ENCODE measurements at places on chromosomes 16 and 17.

DNA sequence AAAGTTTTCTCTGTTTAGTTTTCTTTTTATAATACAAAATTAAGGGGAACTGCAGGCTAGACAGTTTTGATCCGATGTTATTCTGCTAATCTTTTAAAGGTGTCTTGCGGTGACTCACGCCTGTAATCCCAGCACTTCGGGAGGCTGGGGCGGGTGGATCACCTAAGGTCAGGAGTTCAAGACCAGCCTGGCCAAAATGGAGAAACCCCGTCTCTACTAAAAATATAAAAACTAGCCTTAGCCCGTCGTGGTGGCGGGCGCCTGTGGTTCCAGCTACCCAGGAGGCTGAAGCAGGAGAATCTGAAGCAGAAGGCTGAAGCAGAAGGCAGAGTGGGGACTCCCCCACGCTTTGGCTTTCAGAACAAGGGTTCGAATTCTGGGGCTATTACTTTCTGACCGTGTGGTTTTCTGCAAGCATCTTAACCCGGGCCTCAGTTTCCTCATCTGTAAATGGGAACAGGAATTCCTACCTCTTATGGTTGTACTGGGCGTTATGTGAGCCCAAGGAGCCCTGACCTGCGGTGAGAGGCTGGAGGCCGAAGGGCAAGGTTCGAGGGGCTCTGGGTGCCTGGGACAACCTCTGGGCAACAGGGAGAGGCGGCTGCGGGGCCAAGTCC is 1.2 kb upstream of the KATNB1 start:
- no peak for DNase-seq

DNA sequence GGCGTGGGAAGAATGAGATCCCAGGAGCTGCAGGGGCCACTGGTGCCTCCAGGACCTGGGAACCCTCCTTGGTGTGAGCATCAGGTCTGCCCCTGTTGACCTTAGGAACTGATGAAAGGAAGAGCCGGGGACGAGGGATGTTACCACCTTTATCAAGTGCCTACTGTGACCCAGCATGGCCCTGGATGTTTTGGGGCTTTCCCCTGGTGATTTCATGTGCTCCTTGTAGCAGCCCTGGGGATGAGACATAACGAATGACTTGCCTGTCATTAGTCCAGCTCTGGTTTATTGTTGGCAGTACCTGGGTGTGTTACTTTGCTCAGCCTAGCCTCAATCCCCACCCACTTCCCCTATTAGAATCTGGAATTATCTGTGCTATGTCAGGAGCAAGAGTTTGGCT is 39.9 kb downstream of the WSCD1 start:
- no peak for DNase-seq

GRCh38 chr17:539766-540165 is 174.9 kb downstream of the VPS53 start:
- no peak for DNase-seq

- DNase-seq = no peak
These were observed 9.6 kb downstream of the ACE start for GRCh38 chr17:63486317-63487013.

GRCh38 chr16:5895976-5896375 is 798.4 kb upstream of the EEF2KMT start:
- peak; percentile 6 for DNase-seq

DNA sequence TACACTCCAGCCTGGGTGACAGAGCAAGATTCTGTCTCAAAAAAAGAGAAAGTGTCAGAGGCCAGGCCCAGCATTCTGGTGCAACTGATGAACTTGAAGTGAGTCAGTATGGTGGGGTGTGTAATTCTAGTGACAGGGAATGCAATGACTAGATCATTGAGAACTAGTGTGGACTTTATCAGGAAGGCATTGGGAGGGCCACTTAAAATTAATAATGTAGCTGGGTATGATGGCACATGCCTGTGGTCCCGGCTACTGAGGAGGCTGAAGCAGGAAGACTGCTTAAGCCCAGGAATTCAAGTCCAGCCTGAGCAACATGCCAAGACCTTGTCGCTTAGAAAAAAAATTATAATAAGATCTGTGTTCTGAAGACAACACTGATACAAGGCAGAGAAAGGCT is 90.8 kb downstream of the STX8 start:
- DNase-seq = no peak

DNA sequence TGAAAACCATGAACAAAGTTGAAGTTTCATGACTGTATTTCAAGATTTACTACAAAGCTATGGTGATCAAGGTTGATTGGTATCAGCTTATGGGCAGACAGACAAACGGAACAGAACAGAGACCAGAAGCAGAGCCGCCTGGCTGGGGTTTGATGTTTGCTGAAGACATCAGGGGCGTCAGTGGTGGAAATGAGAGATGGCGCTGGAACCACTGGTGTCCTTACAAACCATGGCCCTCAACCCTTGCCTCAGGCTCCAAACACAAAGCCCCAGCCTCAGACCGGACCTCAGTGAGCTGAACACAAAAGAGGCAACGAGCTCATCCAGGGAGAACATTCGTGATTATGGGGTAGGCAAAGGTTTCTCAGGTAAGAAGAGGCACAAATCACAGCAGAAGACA is 113.0 kb upstream of the METRNL start:
- DNase-seq = no peak
